NCI-H2171 (cell line): ENCODE measurements at places on chromosomes 6 and 20.

- no peak for DNase-seq
These were observed 2.4 kb downstream of the PREP start for GRCh38 chr6:105400501-105400900.

DNA sequence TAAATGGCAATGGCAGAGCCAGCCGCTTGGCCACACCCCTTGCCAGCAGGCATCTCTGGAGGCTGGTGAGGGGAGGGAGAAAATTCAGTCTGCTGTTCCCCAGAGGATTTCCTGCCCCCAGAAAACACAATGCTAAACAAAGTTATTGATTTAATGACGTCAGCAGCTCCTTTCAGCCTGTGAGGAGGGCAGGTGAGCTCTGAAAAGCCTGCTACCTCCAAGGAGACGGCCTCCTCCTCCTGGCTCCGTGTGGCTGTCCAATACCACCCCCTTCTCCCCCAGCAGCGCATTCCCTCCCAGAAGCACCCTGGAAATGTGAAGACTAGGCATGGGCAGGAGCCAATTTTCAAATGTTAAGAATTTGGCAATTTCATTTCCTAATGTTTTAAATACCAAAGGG is 393.1 kb downstream of the ZFAND3 start:
- peak; percentile 86 for DNase-seq

- peak; percentile 36 for DNase-seq
These were observed 26.7 kb upstream of the TFAP2B start for GRCh38 chr6:50791900-50792508.

DNA sequence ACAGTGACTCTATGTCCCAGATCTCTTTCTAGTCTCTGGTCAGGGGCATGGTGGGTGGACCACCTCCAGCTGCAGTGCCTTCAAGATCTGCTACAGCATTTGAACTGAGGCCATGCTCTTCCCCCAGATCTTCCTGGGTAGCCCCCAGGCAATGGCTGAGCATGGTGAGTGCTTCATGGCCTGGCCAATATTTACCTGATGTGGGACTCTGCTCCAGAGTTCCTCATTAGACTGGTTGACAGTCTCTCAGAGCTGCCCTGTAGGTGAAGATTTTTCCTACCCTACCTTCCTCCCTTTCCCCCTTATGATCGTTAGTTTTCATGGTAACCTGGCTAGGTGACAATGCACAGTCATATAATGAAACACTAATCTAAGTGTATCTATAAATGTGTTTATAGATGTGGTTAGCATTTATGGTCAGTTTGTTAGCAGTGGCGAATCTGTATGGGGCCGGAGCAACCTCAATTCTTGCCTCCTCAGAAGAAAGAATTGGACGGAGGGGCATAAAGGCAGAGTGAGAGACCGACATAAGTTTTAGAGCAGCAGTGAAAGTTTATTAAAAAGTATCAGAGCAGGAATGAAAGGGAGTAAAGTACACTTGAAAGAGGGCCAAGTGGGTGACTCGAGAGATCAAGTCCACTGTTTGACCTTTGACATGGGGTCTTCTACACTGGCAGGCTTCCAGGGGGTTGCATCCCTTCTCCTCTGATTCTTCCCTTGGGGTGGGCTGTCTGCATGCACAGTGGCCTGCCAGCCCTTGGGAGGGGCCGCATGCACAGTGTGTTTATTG is 256.3 kb downstream of the CD83 start:
- no peak for DNase-seq

GRCh38 chr20:14531786-14532185 is 194.4 kb upstream of the FLRT3 start:
- no peak for DNase-seq

DNA sequence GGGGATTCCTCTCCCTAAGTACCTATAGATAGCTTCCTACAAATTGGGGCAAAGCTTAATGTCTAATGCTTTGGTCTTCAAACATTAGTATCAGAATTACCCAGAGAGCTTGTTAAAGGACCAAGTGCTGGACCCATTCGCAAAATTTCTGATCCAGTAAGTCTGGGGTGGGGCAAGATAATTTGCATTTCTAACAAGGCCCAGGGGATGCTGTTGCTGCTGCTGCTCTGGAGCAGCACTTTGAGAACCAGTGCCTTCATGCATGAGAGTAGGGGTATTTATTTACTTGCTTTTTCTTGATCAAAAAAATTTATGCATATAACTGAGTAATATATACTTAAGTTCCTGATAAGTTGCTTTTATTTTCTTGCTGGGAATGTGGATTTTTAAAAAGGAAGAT is 24.5 kb upstream of the COL19A1 start:
- DNase-seq = no peak

GRCh38 chr20:18360635-18361034 is 72.3 kb downstream of the ZNF133 start:
- no peak for DNase-seq

- DNase-seq = no peak
These were observed 26.7 kb upstream of the NNAT start for GRCh38 chr20:37494301-37494700.

- DNase-seq = no peak
These were observed 15.3 kb downstream of the NTSR1 start for GRCh38 chr20:62723768-62724450.

GRCh38 chr6:130037207-130037811 is 18.9 kb downstream of the L3MBTL3 start:
- no peak for DNase-seq

GRCh38 chr6:18823782-18824386 is 436.7 kb downstream of the RNF144B start:
- DNase-seq = no peak

DNA sequence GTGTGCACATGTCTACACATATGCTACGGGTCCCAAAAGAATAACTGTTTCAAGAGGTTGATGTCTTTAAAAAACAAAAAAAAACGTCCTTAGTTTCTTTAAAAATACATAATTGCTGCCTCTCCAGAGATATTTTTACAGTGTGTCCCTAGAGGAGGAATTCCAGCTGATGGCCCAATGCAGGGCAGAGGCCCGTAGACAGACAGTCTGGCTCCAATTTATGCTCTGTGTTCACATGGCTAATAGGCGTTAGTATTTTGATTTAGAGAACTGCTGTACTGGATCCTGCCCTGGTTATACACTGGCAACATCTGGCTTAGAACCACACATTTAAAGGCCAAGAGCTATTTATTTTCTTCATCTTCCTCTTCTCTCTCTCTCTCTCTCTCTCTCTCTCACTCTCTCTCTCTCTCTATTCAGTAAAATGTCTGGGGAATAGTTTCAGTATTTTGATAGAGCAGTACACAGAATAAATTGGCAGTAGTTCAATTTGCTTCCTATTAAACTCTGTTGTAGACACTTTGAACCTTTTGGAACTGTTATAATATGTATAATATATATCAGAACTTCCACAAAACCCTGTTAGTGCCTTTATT is 260.6 kb downstream of the EYA4 start:
- no peak for DNase-seq

DNA sequence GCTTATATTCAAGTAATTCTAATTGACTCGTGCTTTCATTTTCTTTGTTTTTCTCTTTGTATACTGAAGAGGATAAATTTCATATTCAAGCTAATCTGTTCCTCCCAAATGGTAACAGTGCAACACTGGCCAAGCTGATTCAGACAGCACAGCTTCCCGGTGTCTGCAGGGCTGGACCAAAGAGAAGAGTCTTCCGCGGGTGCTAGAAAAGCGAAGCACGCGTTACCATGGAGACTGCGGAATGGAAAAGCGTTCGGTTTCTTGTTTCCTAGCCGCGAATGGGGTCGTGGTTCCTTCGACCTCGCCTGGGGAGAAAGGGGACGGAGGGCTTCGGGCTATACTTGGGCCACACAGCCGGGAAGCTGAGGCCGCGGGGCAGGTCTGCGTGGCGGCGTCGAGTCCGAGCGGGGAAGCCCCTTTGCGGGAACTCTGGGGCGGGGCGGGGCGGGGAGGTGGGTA is 6.2 kb upstream of the ZNF311 start:
- DNase-seq = no peak

- DNase-seq = no peak
These were observed 66.3 kb downstream of the PPP1R3G start for GRCh38 chr6:5151360-5151954.

- no peak for DNase-seq
These were observed 107.5 kb upstream of the PRSS16 start for GRCh38 chr6:27139756-27140579.

DNA sequence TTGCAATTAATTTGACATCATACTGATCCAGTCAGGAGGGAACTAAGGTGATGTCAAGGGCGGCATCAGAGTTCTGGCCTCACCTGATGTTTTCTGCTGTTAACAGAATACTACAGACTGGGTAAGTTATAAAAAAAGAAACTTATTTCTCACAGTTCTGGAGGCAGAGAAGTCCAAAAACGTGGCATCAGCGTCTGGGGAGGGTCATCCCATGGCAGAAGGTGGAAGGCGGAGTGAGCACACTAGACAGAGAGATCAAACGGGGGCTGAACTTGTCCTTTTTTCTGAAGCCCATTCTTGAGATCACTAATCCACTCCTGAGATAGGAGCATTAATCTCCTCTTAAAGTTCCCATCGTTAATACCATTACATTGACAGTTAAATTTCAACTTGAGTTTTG is 3.3 kb upstream of the MTCH1 start:
- no peak for DNase-seq

DNA sequence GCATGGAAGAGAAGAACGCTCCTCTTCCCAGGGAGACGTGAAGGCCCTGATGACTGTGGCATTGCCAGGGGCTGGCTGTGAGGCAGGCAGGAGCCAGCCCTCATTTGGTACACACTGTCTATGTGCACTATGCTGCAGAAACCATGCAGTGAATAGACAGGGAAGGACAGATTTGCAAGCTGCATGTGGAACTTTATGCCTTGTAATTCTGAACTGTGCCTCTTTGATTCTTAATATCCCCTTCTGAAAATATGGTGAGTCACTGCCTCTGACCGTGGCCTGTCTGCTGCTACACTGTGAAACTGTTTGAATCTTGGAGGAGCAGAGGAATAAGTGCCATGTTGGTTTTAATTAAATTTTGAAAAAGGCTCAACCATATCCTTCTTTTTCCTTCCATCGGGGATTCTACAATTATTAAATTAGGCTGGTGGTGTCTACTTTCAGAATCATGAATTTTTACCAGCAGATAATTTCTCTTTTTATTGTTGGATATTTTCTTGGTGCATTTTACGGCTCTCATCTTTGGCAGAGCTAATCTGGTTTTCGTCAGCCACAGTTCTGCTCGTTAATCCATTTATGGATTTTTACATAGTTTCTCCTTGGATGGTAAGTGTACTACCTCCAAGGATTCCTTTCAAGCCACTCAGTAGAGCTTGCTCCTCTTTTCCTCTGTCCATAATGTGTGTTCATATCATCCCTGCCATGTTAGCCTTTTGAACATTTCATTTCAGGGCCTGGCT is 301.0 kb upstream of the SLC35B3 start:
- no peak for DNase-seq

DNA sequence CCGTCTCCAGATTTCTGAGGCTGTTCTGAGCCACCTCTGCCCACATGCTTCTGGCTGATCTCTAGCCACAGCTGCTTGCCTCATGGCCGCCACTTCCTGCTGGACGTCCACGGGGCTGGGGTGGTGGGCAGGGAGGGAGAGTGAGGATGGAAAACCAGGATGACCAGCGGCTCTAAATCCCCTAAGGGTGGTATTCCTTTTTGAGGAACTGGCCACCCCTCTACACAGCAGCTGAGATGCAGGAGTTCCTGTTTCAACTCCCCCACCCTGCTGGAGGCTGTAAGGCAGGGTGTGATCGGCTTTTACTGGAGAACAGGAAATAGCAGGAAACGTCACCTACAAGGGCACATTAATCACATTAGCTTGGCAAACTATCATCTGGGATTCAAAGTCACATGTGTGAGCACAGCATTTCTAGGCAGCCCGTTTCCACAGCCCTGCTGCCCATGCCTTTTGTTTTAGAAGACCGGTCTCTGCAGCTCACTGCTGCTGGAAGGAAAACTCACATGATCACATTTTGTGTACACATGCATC is 181.6 kb upstream of the ECI2 start:
- no peak for DNase-seq

DNA sequence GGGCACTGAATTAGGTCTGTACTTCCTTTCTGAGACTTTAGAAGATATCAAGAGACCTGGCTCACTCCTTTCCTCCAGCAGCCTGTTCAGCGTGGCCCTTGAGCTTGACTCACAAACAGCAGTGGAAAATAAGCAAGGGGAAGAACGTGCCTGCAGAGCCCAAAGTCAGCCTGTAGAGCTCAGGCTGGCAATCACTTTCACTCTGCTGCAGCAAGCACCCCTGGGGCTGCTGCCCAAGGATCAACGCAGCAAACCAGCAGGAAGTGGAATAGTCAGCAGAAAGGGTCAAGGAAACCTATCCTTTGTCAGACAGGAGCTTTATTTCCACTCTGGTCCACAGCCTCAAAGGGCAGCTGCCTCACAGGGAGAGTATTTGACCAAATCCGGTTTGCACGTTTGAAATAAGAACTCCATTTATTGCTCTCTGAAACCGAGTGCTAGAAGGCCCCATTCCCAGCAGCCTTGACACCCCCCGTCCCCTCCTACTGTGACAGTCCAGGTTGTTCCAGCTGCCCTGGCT is 77.4 kb downstream of the PRDM1 start:
- DNase-seq = no peak

DNA sequence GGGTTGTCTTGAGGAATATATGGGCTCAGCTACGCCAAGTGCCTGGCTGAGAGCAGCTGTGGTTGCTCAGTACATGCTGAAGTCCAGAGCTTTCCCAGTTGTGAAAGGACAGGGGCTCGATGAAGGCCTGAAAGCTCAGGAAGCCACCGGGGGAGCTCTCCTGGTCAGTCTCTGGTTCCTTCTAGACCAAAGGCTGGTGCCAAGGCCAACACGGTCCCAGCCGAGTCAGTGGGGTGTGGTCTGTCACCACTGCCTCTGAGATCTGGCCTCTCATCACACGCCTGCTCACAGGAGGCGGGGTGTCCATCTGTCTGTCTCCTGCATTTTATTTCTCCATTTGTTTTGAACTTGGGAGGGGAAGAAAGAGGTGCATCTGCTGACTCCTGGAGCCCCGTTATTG is 4.9 kb upstream of the FAM83C start:
- no peak for DNase-seq

DNA sequence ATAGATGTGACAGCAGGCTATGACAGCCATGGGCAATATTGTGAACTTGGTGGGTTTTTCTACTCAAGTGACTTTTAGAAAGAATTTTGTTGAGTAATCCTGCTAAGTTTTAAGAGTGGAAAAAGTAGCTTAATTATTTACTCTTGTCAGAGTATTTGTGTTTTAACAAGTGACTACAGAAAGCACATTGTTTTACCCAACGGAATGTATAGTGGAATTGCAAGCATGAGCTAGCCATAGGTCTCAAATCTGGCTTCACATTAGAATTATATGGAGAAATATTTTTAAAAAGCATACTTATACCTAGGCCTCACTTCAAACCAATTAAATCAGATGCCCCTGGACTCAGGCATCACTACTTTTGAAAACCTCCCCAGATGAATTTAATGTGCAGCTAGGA is 35.5 kb upstream of the GOPC start:
- DNase-seq = no peak
